ENCODE measurements at places on chromosomes 3 and 15. TPM values are rescaled to one million over a fixed set of nuclear protein-coding genes. Genes with fewer than 3 reads are reported as not detected.

DNA sequence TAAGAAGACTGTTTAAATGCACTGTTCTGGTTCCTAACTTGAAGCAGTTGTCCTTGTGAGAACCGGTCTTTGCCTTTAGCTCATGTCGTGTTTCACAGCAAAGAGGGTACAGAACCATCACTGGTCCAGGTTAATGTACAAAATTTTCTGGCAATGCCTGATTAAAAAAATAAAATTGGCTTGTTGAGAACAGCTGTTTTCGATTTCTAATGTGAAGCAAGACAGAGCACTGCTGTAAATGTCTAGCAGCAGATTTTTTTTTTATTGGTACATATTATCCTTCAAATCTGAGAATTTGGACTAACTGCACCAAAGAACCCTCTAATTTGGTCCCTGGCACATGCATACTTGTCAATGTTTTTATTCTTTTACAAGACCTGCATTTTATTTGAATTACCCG is 103.3 kb downstream of the STT3B start:
- no peaks in the 10 kb centered on the region for H3K27me3 ChIP-seq
- DNase-seq: no peak

THPO gene
- total RNA-seq: not detected

GRCh38 chr15:74239051-74239705 is 3.1 kb downstream of the CCDC33 start:
- no peaks in the 10 kb centered on the region for H3K36me3 ChIP-seq
- H3K27ac ChIP-seq: no peak overlapping the region
- H3K27me3 ChIP-seq: no peaks in the 10 kb centered on the region
- no peak overlapping the region for H3K4me3 ChIP-seq
- DNase-seq: no peak

- no peaks in the 10 kb centered on the region for H3K27me3 ChIP-seq
- DNase-seq: no peak
- H3K4me1 ChIP-seq: peaks cover 13% of the 10 kb centered on the region
- no peak overlapping the region for H3K4me3 ChIP-seq
- no peaks in the 10 kb centered on the region for H3K36me3 ChIP-seq
Observed at GRCh38 chr3:72907731-72908620, 20.1 kb downstream of the GXYLT2 start.

HGD gene
- total RNA-seq: not detected

LRRC57 gene
- total RNA-seq: 12.0 TPM

GRCh38 chr15:100053474-100054121 is 288.2 kb downstream of the ADAMTS17 start:
- no peak for DNase-seq
- H3K36me3 ChIP-seq: no peaks in the 10 kb centered on the region
- no peaks in the 10 kb centered on the region for H3K4me1 ChIP-seq
- H3K4me3 ChIP-seq: no peak overlapping the region
- no peaks in the 10 kb centered on the region for H3K27me3 ChIP-seq

DNA sequence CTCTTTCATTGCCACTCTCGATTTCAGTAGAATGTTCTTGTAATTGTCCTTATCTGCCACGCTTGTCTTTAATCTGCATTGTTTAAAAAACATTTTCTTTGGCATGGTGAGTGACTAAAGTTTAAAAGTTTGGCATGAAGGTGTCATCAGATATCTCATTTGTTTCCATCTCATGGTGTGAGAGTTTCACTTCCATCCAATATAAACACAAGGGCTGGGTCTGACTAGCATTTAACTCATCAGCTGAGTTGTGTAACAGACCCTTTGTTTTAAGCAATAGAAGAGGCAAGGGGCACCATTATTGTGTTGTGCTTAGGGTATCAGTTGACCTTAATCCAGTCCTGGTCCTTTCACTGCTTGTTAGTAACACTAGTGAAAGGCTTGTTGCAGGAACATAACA is 49.9 kb upstream of the IL12A start:
- H3K36me3 ChIP-seq: no peaks in the 10 kb centered on the region
- no peak overlapping the region for H3K27ac ChIP-seq
- no peaks in the 10 kb centered on the region for H3K27me3 ChIP-seq
- no peak for DNase-seq
- no peaks in the 10 kb centered on the region for H3K4me1 ChIP-seq

TRAK1 gene
- 25.0 TPM for total RNA-seq

MYNN gene
- 20.0 TPM for total RNA-seq

- no peaks in the 10 kb centered on the region for H3K36me3 ChIP-seq
- DNase-seq: no peak
- H3K4me1 ChIP-seq: no peaks in the 10 kb centered on the region
- no peak overlapping the region for H3K27ac ChIP-seq
Observed at GRCh38 chr3:72418856-72419255, 429.4 kb downstream of the SHQ1 start.

MAP1A gene
- 31.5 TPM for total RNA-seq

TNFAIP8L3 gene
- total RNA-seq: 6.1 TPM

DNA sequence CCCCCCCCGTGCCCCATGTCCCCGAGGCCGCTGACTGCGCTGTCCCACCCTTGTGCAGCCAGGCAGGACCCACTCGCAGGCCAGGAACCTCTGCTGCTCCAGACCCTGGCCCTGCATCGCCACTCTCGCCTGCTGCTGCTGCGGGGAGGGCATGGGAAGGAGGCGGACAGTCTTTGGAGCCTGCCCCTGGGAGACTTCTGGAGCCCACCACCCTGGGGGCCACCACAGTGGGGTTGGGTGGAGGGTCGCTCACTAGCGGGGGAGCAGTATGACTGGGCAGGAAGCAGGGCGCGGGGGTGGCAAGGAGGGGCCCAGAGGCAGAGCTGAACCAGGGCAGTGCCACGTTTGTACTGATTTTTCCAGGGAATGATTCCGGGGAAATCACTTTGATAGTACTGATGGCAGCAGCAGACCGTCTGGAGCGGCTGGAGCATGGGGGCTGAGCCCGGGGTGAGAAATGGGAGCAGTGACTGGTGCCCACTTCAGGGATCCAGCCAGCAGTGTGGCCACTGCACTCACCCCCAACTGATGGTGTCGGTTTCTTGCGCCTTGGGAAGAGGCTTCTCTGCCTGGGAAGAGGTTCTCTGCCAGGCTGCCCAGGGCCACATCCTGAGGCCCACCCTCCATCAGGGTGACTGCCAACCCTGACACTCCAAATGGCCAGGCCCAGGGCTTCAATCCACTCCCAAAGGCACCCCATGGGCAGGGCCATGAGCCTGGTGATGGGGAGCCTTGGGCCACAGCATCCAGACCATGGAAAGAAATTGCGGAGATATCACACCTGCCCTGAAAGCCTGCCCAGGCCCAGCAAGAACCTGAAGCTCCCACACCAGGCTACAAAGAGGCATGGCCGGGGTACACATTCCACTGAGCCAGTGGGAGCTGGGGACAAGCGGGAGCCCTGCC is 53.7 kb downstream of the LSAMP start:
- H3K4me3 ChIP-seq: no peak overlapping the region
- no peaks in the 10 kb centered on the region for H3K36me3 ChIP-seq
- H3K27ac ChIP-seq: no peak overlapping the region
- no peak for DNase-seq
- H3K4me1 ChIP-seq: no peaks in the 10 kb centered on the region
- H3K27me3 ChIP-seq: no peaks in the 10 kb centered on the region

SLC22A13 gene
- not detected for total RNA-seq

PDCD10 gene
- 58.9 TPM for total RNA-seq

Measured in sigmoid colon (tissue), 7 donors.